Gastrocnemius medialis (tissue), 4 donors: ENCODE measurements at places on chromosomes 6 and 20. TPM values are rescaled to one million over a fixed set of nuclear protein-coding genes. Genes with fewer than 3 reads are reported as not detected.

Gene RSPO4
- not detected for total RNA-seq

Gene RIPOR2
- total RNA-seq = 21.6 TPM

Gene CALHM4
- total RNA-seq = not detected

Gene IL17F
- not detected for total RNA-seq

Gene ITCH
- 32.9 TPM for total RNA-seq

Gene NEDD9
- total RNA-seq = 31.3 TPM

Gene MYH7B
- total RNA-seq = 2.3 TPM

Gene BTNL2
- total RNA-seq = not detected

Gene COL12A1
- 30.5 TPM for total RNA-seq

GRCh38 chr6:85824329-85824728 lies 181.6 kb upstream of the SYNCRIP start:
- no peak for DNase-seq
- no peak overlapping the region for H3K27ac ChIP-seq
- H3K4me1 ChIP-seq = no peaks in the 10 kb centered on the region
- H3K36me3 ChIP-seq = no peaks in the 10 kb centered on the region

DNA sequence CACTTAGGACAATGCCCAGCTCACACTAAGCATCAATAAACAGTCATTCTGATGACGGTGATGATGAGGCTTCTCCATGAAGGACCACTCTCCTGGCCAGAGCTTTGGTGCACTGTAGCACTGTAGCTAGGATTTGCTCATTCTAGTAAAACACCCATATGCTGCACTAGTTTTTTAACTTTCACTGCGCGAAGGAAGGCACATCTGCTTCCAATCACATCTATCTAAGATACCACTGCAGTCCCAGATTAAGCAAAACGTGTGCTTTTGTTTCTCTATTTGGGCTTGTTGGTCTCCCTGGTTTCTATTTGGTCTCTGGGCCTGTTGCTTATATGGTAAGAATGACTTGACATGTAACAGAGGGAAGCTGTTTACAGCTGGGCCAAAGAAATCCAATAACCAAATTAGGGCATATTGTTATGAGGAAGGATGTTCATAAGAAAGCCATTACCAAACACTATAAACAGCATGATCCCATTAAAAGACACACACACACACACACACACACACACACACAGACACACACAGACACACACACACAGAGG lies 62.4 kb downstream of the FAM229B start:
- H3K27ac ChIP-seq = peak overlapping the region; percentile 21
- DNase-seq = no peak
- no peak overlapping the region for H3K4me3 ChIP-seq
- no peaks in the 10 kb centered on the region for H3K36me3 ChIP-seq
- no peaks in the 10 kb centered on the region for H3K27me3 ChIP-seq

DNA sequence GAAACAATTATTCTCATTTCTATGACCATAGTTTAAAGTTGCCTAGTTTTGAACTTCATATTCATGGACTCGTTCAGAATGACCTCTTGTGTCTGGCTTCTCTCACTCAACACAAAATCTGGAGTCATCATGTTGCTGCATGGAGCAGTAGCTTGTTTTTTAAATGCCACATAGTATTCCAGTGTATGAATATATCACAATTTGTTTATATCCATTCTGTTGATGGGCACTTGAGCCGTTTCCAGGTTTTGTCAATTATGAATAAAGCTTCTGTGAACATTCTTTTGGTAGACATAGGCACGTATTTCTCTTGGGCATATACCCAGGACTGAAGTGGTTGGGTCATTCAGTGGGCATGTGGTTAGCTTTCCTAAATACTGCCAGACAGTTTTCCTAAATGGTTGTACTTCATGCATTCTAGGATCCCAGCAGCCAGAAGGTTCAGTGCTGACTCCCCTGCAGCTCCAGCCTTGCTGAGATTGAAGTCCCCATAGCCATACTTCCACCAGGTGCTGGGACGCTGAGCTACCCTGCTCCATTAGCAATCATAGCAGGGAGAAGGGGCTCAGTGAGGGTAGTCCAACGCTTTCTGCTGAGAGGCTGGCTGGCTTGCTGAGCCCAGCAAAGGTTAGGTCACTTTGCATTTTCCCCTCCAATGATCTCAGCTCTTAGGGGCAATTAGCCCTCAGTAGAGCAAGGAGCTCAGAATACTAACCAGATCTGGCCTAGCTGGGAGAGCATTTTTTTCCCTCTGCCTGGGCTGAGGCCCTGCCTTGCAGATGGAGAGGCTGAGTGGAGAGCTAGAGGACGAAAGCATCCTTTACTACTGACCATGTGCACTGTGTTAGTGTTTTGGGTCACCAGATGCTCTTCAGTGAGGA lies 35.7 kb upstream of the CTNNBL1 start:
- H3K4me1 ChIP-seq = no peaks in the 10 kb centered on the region
- H3K27me3 ChIP-seq = no peaks in the 10 kb centered on the region
- H3K4me3 ChIP-seq = no peak overlapping the region

DNA sequence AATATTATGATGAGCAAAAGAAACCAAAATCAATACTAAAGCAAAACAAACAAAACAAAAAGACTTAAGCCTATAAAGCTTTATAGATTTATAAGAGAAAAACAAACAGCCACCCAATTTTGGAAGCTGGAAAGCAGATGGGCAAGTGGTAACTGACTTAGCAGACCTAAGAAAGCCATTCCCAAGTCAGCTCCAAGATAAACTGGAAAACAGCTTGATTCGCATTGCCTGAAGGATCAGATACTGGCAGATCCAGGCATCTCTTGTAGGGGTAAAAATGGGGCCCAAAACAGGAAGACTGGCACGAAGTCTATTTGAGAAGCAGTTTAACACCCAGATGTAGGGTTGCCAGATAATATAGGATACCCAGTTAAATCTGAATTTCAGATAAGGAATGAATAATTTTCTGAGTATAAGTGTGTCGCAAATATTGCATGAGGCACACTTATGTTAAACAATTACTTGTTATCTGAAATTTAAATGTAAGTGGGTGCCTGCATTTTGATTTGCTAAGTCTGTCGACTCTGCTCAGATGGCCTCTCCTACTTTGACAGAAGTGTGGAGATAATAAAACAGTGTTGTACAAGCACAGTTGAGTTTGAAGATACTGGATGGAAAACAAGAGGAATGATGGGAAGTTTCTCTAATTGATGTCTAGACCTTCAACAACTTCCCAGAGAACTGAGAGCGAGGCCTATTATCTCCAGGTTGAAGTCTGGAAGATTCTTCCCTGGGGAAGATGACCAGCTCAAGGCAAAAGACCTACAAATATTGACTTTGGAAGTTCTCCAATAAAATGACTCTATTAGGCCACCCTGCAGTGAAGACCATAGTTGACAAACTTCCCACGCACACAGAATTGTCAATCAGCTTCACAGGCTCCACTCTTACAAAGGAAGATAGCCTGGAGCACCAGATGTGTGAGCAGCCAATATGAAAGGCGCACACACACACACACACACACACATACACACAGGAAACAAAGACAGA lies 113.4 kb downstream of the FAM50B start:
- no peaks in the 10 kb centered on the region for H3K4me1 ChIP-seq
- H3K4me3 ChIP-seq = no peak overlapping the region
- no peak overlapping the region for H3K27ac ChIP-seq
- H3K36me3 ChIP-seq = no peaks in the 10 kb centered on the region
- no peaks in the 10 kb centered on the region for H3K27me3 ChIP-seq

DNA sequence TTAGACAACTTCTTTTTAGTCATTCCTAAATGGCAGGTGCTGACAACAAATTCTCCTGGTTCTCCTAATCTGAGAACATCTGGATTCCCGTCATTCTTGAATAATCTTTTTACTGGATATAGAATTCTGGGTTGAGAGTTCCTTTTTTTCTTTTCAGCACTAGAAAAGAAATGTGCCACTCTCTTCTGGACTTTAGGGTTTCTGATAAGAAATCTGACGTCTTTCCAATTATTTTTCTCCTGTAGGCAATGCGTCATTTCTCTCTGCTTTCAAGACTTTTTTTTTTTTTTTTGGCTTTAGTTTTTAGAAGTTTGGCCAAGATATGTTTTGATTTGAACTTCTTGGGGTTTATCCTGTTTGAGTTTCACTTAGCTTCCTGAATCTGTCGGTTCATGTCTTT lies 66.1 kb upstream of the RNF24 start:
- no peak overlapping the region for H3K4me3 ChIP-seq
- DNase-seq = no peak
- no peaks in the 10 kb centered on the region for H3K27me3 ChIP-seq
- H3K36me3 ChIP-seq = no peaks in the 10 kb centered on the region
- H3K27ac ChIP-seq = no peak overlapping the region

DNA sequence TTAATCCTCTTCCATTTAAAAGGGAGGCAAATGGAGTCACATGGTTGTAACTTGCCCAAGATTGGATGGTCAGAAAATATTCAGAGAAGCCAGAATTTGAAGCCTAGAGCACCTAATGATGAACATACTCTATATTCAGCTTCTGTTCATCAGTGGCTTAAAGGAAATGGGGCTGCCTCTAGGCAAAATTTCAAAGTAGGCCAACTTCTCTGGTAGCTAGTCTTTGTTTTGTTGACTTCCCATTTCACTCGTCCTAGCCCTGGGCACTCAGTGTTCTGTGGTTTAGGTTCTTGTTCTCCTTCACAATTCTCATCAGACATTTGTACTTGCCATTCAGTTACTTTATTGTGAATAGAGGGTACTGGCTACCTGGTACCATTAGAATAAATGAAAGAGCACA lies 13.2 kb downstream of the MAP3K7 start:
- no peaks in the 10 kb centered on the region for H3K4me1 ChIP-seq

GRCh38 chr6:138086573-138087196 lies 20.5 kb downstream of the PERP start:
- H3K4me1 ChIP-seq = no peaks in the 10 kb centered on the region
- H3K27ac ChIP-seq = no peak overlapping the region
- no peak for DNase-seq

- no peak within 1 kb of the TSS for H3K27ac ChIP-seq
- peak within 1 kb of the TSS; percentile 12 for H3K4me3 ChIP-seq
- no peaks in the 10 kb centered on the region for H3K36me3 ChIP-seq
- DNase-seq = no peak
- H3K4me1 ChIP-seq = peaks cover 10% of the 10 kb centered on the region
Measured at GRCh38 chr6:89217299-89217910, at the start of gene GABRR1. TSS of gene GABRR1 (minus strand) at chr6:89217358. CDS start at chr6:89217322, 36 bp downstream.

GRCh38 chr20:57467742-57468141 lies 57.2 kb downstream of the CTCFL start:
- H3K4me3 ChIP-seq = no peak overlapping the region
- no peaks in the 10 kb centered on the region for H3K27me3 ChIP-seq
- peak overlapping the region; percentile 86 for H3K27ac ChIP-seq

- H3K27ac ChIP-seq = no peak overlapping the region
- no peak overlapping the region for H3K4me3 ChIP-seq
- no peaks in the 10 kb centered on the region for H3K36me3 ChIP-seq
- H3K27me3 ChIP-seq = no peaks in the 10 kb centered on the region
- DNase-seq = no peak
Measured at GRCh38 chr6:84549917-84550316, 214.5 kb downstream of the TBX18 start.

DNA sequence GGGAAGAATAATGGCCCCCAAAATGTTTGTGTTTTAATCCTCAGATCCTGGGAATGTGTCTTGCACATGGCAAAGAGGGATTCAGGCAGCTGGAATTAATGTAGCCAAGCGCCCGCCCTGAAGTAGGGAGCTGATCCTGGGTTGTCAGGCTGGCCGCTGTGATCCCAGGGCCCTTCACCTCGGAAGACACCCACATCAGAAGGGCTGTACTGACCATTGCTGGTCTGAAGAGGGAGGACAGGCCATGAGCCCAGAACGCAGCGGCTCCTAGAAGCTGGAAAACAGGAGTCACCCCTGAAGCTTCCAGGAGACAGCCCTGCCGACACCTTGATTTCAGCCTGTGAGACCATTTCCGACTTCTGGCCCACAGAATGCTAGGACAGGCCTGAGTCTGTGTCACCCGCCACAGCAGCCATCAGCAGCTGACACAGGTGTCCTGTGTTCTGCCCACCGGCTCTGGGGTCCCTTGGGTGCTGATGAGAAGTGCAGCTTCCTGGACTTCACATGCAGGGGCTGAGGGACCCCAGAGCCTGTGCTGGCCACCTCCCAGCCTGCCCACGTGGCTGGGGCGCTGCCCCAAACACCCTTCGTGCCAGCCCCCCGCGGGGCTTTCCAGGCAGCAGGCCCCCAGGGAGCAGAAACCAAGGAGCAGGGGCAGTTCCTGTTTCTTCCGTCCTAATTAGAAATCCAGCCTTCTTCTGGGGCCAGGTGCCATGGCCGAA lies 86.3 kb downstream of the ERMARD start:
- DNase-seq = no peak
- no peaks in the 10 kb centered on the region for H3K27me3 ChIP-seq
- H3K36me3 ChIP-seq = no peaks in the 10 kb centered on the region
- H3K4me1 ChIP-seq = no peaks in the 10 kb centered on the region
- no peak overlapping the region for H3K4me3 ChIP-seq

GRCh38 chr20:8912096-8912495 lies 156.8 kb upstream of the PLCB4 start:
- no peak for DNase-seq
- H3K27me3 ChIP-seq = no peaks in the 10 kb centered on the region
- no peak overlapping the region for H3K4me3 ChIP-seq

GRCh38 chr20:35306931-35307517 lies 14.8 kb upstream of the FAM83C start:
- H3K27me3 ChIP-seq = no peaks in the 10 kb centered on the region
- peak; percentile 87 for DNase-seq
- peaks cover 40% of the 10 kb centered on the region for H3K4me1 ChIP-seq
- peak overlapping the region; percentile 72 for H3K27ac ChIP-seq

- H3K27me3 ChIP-seq = peaks cover 1% of the 10 kb centered on the region
- H3K4me1 ChIP-seq = no peaks in the 10 kb centered on the region
- DNase-seq = no peak
- no peak overlapping the region for H3K27ac ChIP-seq
- no peaks in the 10 kb centered on the region for H3K36me3 ChIP-seq
Measured at GRCh38 chr20:33279261-33279910, 3.6 kb upstream of the BPIFB1 start.

- H3K4me1 ChIP-seq = no peaks in the 10 kb centered on the region
- no peak for DNase-seq
- H3K27ac ChIP-seq = no peak overlapping the region
- H3K36me3 ChIP-seq = no peaks in the 10 kb centered on the region
- no peak overlapping the region for H3K4me3 ChIP-seq
- H3K27me3 ChIP-seq = no peaks in the 10 kb centered on the region
Measured at GRCh38 chr20:13671916-13672378, 33.2 kb upstream of the TASP1 start.

GRCh38 chr20:58695895-58696375 lies 3.3 kb downstream of the NPEPL1 start:
- no peak overlapping the region for H3K27ac ChIP-seq
- H3K4me1 ChIP-seq = peaks cover 22% of the 10 kb centered on the region
- no peak overlapping the region for H3K4me3 ChIP-seq
- H3K36me3 ChIP-seq = peaks cover 49% of the 10 kb centered on the region
- no peaks in the 10 kb centered on the region for H3K27me3 ChIP-seq
- DNase-seq = no peak

- DNase-seq = no peak
- no peaks in the 10 kb centered on the region for H3K36me3 ChIP-seq
- no peak overlapping the region for H3K27ac ChIP-seq
- H3K4me1 ChIP-seq = no peaks in the 10 kb centered on the region
- H3K27me3 ChIP-seq = no peaks in the 10 kb centered on the region
- H3K4me3 ChIP-seq = no peak overlapping the region
Measured at GRCh38 chr6:44618371-44618770, 230.9 kb downstream of the CDC5L start.
